Kasumi-1 (cell line): ENCODE measurements at places on chromosomes 5 and 9.

- DNase-seq: peak; percentile 56
These were observed 34.4 kb downstream of the ZNF366 start for GRCh38 chr5:72472666-72473422.

- no peak for DNase-seq
These were observed 17.8 kb downstream of the OLFM1 start for GRCh38 chr9:135105211-135105745.

DNA sequence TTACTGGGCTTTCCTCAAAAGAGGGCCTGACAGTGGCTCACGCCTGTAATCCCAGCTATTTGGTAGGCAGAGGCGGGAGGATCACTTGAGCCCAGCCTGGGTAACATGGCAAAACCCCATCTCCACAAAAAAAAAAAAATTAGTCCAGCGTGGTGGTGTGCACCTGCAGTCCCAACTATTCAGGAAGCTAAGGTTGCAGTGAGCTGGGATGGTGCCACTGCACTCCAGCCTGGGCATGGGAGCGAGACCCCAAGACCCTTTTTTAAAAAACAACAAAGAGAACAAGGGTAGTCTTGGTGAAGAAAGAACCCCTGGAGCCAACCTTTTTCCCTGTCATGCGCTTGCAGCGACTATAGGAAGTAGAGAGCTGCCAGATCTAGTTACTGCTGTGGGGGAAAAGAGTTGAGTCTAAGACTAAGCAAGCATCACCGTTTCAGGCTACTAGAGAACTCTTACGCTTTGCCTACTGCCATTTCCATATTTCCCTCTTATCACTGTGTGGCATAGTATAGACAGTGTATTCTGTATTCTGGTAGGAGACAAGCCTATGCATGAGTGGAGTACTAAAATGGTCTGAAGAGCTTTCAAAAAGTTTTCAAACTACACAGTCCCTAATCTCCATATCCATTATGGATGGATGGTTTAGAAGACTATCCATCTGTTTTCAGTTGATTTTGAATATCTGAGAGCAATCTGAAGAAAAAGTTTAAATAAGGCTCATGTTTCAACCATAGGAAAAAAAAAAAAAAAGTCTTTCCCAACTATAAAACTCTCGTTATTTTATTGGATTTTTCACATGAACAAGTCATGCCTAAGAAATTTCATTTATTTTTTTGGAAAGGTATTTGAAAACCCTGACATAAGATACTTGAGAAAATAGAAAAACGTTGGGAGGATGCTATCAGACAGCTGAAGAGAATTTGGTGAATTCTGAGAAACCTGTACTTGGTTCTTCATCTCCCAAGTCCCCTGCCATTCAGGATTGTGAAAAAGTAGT, 2.6 kb downstream of the C9orf40 start:
- DNase-seq: peak; percentile 25

DNA sequence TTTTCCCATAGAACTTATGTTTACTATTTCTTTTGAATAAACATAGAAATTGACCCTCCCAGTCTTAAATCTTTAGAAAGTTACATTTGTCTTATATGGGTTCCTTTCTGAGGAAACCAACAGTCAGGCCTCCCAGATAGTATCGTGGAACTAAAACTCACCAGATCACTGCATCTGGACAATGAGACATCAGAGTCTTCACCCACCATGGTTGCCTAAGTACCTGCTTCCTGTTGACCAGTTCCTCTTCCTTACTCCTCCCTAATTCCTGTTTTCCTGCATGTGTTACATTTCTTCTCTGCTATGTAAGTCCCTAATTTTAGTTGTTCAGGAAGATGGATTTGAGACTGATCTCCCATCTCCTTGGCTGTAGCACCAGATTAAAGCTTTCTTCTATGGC, 462.2 kb downstream of the DIRAS2 start:
- no peak for DNase-seq

- peak; percentile 67 for DNase-seq
These were observed 74.7 kb downstream of the FGF1 start for GRCh38 chr5:142611154-142611553.

DNA sequence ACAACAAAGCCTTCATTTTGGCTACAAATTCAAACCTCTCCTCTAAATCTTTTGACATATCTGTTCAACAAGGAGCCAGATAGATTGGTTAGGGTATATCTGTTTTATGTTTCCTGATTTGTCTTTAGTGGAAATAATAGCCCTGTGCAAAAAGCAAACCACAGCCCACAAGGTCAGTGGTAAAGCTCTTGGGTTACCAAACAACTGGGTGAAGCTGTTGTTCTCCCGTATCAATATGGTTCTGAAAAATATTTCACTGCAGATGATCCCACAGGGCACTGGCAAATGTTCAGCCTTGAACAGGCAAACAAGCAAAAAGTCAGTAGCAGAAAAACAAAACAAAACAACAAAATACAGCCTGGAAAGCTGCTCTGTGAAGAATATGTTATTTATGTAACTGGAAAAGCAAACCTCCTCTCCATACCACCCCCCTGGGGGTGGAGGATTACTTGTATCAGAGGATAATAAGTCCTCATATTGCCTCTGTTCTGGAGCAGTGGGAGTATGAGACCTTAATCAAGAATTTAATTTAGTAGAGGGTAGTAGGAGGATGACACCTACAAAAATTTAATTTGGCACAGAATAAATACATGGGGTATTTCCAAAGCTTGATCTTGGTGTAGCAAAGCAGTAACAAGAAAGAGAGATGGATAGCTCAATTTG, 20.8 kb upstream of the PTBP3 start:
- no peak for DNase-seq

DNA sequence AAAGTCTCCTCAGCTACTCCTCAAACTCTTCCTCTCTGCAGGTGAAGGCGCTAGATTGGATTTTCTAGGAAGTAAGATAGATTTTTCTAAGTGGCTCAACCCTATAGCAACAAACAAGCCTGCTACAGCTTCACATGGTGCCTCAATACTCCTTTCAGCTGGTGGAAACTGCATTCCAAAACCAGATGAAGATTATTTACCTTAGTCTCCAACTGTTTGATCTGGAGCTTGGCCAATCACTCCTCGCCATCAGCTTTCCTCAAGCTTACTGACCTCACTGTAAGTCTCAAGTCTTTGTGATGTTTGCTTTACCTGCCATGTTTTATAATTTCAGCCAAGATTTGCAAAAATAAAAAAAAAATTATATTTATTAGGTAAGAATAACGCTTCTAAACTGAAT, 622.4 kb downstream of the CHSY3 start:
- no peak for DNase-seq

DNA sequence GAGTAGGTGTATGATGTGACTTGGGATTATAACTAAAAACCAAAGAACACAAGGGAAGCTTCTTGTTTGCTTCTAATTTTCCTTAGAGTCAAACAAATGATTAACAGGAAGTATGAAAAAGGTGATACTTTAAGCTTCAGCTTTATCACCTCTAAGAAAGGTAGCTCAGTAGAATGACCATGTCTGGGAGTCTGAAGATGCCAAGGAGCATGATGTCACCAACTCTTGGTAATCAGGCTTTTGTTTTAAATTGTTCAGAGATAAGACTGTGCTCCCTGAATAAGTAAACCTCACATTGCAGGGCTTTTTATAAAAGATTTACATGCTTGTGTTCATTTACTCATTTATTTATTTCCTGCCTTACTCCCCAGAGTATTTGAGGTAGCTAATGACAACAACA, 169.9 kb downstream of the FER start:
- DNase-seq: no peak

DNA sequence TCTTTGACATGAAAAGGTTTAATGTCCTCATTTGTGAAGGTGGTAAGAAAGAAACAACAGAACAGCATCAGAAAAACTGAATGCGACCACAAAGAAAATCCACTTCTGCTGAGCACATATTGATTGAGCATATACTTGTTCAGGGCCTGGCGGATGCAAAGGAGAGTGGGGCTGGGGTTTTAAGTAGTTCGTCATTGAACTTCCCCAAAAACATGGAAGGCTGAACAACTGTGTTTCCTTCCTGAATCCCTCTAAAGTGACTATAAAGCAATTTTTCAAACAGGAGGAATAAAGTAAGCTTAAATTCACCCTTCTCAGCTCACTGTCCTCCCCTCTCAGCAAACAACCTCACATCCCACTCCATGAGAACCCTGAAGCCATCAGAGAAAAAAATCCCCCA, 262.9 kb downstream of the AGTPBP1 start:
- DNase-seq: peak; percentile 4

- DNase-seq: no peak
These were observed 1216.5 kb upstream of the CDH9 start for GRCh38 chr5:28254846-28255245.

GRCh38 chr9:18834740-18835361, 198.2 kb downstream of the SAXO1 start:
- DNase-seq: no peak

DNA sequence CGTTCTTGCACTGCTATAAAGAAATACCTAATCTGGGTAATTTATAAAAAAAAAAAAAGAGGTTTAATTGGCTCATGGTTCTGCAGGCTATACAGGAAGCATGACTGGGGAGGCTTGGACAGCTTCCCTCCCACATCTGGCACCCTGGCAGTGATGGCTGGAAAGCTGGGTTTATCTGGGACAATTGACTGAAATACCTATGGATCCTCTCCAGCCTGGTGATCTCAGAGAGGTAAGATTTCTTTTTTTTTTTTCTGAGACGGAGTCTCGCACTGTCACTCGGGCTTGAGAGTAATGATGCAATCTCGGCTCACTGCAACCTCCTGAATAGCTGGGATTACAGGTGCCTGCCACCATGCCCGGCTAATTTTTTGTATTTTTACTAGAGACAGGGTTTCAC, 22.7 kb upstream of the UGCG start:
- no peak for DNase-seq
